ENCODE measurements at places on chromosomes 3 and 15.

DNA sequence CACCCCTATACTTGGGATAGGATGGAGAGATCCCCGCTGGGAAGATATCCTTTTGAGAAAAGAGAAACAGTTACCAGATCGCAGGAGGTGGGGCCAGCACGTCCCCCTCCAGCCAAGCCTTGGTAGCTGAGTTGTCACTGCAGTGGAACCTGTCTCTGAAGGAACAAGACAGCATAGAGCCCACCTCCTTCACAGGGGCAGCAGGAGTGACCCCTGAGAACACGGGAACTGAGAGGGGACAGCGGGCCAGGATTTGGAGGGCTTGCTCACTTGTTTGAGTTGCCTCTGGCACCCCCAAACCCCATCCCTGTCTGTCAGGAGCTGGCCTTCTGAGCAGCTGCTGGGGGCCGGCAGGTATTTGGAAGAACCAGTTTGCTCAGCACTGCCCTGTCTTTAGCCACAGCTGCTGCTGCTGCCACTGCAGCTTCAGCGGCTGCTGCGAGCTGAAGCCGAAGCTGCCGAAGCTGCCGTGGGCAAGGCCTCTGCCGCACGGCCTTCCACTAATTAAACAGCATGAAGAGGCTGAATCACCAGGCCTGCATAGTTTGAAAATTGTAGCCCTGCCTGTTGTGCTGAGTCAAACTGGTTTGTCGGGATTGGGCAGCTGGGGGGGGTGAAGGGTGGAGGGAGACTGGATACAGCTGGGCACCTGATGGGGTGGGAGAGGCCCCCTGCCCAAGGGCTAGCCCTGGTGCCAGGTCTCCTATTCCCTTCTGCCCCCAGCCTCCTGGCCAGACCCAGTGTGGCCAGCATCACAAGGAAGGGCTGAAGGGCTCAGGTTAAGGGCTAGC is 4.0 kb downstream of the EPHB3 start:
- DNase-seq: no peak

GRCh38 chr15:89377842-89378295 is 43.2 kb upstream of the POLG start:
- no peak for DNase-seq

DNA sequence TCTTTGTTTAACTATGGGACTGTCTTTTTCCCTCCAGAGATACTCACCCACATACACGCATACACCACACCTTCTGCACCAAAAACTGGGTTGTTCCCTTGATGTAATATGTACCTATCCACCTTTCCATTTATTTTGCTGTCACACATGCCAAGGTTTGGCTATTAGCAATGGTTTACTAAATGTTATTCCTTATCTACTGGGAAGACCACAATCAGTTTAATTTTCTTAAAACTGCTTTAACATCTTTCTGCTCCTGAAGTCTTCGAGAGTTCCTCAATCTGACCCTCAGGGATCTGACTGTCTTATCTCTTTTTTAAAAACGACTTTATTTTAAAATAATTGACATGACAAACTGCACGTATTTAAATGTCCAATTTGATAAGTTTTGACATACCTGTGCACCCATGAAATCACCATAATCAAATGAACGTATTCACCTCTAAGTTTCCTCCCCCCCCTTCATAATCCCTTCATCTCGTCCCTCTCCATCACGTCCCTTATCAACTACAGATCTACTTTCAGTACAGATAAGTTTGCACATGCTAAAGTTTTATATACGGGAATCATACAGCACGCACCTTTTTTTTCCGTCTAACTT is 805 bp upstream of the TRPM7 start:
- DNase-seq: no peak

GRCh38 chr15:83310521-83311456 is 26.3 kb upstream of the BNC1 start:
- no peak for DNase-seq

- DNase-seq: no peak
These were observed 3.7 kb upstream of the RHOV start for GRCh38 chr15:40877694-40878093.

DNA sequence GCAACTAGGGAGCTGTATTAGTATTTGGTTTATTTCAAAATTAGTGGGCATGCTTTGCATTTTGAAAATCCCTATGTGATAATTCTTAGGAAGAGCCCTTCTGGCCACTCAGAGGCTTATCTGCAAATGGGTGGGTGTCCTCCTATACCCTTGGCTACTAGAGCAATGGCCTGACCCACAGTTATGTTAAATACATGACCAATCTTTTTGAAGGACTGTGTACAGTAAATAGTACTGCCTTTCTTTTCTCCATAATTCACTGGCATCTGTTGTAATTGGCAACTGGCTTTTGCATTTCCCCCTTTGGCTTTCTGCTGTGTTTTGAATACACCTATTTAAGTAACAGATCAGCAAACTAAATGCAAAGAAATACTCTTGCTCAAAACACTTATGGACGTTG is 175.4 kb downstream of the ANXA2 start:
- DNase-seq: no peak

DNA sequence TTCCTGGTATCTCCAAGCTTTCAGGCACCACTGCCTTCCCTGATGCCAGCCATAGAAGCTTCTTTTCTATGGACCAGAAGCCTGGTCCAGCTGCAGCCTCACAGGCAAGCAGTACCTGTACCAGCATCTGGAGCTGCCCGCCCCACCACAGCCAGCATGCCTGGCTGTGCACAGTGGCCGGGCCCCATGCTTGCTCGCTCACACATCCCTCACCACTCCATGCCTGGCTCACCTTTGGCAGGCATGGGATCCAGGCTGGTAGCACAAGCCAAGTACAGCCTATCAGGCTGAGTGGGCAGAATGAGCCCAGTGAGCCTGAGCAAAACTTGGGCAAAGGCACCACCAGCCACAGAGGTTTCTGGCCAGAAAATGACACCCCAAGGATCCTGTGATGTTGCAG is 93.4 kb downstream of the TPRA1 start:
- DNase-seq: no peak

DNA sequence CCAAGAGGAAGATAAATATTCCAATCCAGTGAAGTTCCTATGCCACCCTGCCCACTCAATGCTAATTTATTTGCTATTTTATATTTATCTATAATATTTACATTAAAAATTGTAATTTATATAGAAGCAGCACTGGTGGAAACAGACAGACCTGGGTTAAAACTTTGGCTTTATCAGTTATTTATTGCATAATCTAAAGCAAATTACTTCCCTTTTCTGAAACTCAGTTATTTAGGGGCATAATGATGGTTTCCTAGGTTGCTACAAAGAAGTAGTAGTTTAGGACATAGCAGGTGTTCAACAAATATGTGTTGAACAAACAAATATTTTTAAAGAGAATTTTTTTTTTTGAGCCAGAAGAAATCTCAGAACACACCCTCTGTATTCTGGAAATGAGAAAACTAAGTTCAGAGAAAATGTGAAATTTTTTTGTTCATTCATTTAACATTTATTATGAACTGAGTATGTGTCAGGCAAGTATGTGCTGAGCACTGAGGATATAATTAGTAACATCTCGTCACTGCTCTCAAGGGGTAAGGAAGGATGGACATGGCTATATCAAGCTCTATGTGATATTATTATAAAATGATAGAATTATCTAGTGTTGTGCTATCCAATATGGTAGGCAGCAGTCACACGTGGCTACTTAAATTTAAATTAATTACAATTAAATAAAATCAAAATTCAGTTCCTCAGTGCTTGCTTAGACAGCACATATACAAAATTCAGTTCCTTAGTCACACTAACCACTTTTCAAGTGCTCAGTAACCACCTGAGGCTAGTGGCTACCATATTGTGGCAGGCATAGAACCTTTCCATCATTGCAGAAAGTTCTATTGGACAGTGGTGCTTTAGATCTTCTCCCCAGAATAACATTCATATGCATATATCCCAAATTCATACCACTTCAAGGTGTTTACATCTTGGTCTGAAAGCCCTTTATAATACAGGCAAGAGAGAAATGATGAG is 7.0 kb upstream of the UBE2Q2 start:
- DNase-seq: no peak

- no peak for DNase-seq
These were observed 46.0 kb downstream of the UACA start for GRCh38 chr15:70717237-70717793.

- no peak for DNase-seq
These were observed 189.8 kb downstream of the NTRK3 start for GRCh38 chr15:88066636-88067330.

- DNase-seq: no peak
These were observed 37.7 kb downstream of the SYNM start for GRCh38 chr15:99142562-99142961.

GRCh38 chr3:170228093-170228766 is 6.0 kb downstream of the PRKCI start:
- no peak for DNase-seq

DNA sequence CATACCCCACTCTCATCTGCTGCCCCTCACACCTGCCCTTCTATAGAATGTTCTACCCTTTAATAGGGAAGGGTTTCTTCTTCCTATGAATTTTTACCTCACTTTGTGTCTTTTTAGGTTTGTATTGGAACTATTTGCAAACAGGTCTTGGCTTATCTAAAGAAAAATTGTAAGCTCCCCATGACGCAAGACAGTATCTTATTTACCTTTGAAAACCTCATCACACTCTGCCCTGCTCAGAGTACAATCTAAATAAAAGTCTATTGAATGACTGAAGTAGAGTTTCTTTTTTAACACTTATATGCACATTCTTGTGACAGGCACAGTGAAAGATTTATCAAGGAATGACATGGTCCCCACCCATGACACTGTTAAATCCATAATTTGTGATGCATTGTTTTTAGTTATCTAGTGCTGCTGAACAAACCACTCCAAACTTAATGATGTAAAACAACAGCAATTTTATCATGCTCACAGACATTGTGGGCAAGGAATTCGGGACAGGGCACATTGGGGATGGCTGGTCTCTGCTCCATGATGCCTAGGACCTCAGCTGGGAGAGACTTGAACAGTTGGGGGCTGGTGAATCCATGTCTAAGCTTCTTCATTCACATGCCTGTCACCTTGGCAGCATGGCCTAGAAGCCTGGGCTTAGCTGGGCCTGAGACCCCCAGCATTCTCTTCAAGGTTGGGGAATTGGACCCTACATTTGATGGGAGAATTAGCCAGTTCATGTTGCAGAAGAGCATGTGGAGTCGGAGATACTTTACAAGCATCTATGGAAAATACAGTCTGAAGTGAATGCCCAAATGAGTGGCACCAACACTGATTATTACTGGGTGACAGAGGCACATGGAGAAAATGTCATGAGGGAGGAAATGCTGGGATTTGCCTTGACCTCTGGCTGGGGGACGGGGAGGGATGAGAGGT is 252.2 kb upstream of the CTDSPL start:
- DNase-seq: no peak

DNA sequence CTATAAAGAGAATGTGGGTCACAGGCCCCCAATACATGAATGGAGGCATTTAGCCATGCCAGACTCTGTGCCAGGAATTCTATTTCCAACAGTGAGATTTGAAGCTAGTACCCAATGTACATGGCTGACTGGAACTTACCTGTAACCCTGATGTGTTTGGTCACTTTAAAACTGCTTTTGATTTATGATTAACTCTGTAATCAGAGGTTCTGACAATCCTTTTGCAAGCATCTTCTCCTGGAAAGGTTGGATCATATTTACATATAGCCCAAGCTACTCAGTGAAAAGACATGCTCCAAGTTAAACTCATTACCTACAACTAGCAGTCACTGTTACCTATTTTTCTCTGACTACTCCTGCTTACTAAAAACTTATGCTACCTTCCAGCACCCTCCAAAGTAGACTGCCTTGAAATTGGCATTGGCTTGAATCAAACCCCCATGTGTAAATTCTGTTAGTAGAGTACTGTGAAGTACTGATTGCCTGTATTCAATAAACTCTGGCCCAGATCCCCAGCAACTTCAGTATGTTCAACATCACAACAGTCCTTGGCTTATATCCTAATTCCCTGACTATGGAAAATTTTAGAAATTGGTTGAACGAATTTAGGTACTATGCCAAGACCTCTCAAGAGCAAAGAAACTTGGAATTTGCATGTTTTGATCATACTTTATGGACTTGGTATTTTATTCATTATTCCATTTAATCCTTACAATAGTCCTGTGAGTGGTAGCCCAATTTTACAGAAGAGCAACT is 665.6 kb upstream of the NECTIN3 start:
- DNase-seq: no peak

GRCh38 chr3:72487078-72487765 is 361.0 kb downstream of the SHQ1 start:
- DNase-seq: no peak

DNA sequence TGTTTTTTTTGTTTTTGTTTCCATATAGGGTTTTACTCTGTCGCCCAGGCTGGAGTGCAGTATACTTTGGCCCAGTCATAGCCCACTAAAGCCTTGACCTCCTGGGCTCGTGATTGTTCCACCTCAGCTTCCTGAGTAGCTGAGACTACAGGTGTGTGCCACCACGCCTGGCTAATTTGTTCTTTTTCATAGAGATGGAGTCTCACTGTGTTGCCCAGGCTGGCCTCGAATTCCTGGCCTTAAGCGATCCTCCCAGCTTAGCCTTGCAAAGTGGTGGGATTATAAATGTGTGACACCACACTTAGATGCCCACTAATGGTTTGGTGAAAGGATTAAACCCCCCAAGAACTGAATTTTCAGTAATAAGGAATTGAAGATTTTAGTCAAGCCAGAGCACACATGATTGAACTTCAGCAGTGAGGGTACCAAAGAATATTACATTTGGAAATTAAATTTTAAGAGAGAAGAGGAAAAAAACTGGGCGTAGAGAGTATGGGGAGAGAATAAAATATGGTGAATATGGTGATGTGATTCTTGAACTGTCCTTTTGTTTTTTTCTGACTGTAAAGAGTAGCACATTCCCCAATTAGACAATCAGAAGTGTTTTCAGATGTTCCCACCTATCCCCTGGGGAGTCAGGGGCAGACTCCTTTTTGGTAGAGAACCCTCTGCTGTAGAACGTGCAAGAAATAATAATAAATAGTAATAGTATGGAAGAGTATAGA is 208.1 kb downstream of the PTPRG start:
- DNase-seq: no peak

DNA sequence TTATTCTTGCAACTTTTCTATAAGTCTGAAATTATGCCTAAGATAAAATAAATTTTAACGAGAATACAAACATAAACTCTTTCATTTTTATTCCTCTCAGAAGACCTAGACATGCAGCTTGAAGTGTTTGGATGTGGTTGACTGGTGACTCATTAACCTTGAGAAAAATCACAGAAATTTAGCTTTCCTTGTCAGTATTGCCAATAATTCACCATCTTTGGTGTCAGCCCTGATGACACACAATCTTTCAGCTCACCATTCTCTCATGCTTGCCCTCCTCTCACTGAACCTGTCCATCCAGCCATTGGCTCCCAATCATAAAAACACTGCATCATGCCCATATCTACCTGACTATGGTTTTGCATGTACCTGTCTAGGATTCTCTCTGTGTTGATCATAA is 22.6 kb upstream of the TNFAIP8L3 start:
- no peak for DNase-seq

GRCh38 chr15:42233107-42233506 is 25.0 kb upstream of the VPS39 start:
- DNase-seq: no peak

GRCh38 chr3:101158374-101158773 is 162.0 kb downstream of the IMPG2 start:
- no peak for DNase-seq

GRCh38 chr15:45549541-45550220 is 27.1 kb upstream of the SLC30A4 start:
- DNase-seq: no peak
